ENCODE measurements at places on chromosomes 5 and 9.
A peak's percentile ranks its signal among the peaks of the same experiment; 100 is the strongest.

- DNase-seq, result no peak
Measured at GRCh38 chr5:58851153-58851552, 268.3 kb downstream of the RAB3C start.

DNA sequence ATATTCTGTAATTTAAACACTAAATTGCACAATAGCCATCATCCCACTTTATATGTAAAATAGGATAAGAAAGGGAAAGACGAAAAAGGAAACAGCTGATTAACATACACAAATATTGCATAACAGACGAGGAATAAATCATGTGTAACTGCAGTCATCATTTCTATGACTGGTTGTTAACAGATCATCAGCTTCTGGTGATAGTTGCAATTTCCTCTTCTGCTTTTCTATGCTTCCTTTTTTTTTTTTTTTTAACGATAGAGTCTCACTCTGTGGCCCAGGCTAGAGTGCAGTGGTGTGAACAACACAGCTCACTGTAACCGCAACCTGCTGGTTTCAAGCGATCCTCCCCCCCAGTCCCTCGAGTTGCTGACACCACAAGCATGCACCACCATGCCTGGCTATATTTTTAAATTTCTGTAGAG is 22.5 kb upstream of the JAKMIP2 start:
- DNase-seq, result no peak

DNA sequence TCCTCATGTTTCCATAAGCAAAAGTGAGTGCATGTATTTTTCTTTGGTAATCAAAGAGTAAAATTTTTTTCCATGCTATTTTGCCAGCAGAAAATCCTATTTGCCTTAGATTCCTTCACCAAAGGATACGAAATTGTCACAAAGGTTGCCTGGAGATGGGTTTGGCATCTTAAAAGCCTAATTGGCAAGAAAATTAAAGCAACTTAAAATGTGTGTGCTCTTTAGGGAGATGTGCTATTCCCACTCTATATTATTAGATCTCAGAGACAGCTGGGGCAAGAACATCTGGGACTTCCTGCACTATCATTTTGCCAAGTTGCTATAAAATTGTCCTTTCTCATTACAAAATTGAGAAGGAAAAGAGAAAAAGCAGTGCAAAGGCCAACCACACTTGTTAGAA is 146.1 kb downstream of the PLCXD3 start:
- DNase-seq, result no peak

DNA sequence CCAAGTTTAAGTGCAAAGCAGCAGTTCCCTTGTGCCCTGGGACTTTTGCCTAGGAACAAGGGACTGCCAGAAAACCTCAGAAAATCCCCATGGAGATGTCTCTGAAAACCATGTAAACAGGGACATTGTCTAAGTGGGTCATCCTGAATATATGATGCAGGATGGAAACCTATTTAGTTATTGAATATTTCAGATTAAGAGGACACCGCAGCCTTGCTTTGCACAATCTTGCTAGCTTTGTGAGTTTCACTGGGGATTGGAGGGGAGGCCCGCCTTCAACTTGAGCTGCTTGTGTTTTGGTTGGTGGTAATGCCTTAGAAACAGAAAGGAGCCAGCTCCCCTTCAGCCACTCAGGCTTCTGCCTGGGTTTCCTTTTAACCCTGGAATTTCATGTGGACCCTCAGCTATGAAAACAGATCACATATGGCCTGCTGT is 112.8 kb downstream of the C9orf152 start:
- DNase-seq, result no peak

GRCh38 chr5:176185133-176185733 is 53.0 kb upstream of the SIMC1 start:
- DNase-seq, result no peak

GRCh38 chr5:94705427-94705826 is 87.0 kb downstream of the SLF1 start:
- no peak for DNase-seq

GRCh38 chr5:2751592-2752021 is at the start of gene IRX2:
Gene IRX2 (minus strand): TSS chr5:2751677. CDS start chr5:2751413, 264 bp downstream.
- DNase-seq, result peak; percentile 92

DNA sequence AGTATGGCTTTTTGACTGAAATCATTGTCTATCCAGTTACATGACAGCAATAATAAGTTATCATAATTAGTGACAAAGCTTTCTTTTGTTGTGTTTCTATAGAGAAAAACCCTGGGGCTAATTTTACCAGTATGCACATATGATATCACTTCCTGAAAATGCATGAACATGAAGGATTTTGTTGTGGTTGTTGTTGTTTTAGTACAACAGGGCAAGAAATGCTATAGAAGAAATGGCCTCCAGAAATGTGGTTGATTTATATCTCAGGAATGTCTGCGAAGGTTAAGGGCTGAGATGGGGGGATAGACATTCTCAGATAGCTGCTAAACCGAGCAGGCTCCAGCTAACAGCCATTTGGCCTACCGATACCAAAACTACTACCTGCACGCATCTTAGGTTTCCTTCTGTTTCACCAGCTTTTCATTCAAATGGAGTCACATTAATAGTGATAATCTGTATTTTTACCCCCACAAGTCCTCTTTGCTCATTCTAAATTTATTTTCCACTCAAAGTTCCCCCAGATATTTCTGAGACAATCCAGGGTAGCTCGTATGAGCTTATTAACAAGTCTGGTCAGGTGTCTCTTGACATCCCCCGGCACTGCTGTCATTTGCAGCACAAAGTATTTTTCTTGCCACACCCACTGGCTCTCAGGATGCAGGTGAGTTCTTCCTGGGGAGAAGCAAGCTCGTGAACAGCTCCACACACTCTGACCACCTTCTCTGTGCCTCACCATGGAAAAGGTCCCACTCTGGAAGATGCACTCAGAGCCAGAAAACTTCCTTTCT is 232.4 kb upstream of the GAS1 start:
- DNase-seq, result no peak

DNA sequence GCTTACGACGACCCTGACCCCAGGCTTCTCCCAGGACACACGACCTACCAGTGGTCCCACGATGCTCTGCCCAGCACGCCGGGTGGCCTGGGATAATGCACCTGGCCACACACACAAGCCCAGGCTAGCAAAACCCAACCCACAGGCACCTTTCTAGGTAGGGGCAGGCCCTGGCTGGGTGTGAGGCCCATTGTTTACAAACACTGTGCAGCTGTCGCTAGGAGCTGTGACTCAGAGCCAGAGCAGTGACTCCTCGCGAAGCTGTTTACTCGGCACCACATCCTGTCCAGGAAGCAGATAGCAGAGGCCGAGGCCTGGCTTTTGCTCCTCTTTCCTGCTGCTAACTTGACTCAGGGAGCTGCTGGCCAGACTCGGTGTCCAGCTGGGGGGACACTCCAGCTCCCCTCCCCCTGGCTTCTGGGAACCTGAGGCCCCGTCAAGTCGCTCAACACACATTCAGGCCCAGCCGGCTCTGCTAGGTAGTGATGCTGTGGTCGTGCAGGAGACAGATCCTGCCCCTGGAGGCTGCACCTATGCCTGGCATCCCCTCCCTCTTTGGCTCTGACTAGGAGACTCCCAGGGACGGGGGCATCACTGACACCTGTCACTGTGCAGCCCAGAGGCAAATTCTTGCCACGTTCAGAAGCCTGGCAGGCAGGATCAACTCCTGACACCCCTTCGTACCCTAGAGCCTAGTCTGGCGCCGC is 12.8 kb upstream of the RALGDS start:
- DNase-seq, result peak; percentile 82

GRCh38 chr5:178818094-178818493 is 41.7 kb upstream of the ZNF354B start:
- DNase-seq, result no peak

DNA sequence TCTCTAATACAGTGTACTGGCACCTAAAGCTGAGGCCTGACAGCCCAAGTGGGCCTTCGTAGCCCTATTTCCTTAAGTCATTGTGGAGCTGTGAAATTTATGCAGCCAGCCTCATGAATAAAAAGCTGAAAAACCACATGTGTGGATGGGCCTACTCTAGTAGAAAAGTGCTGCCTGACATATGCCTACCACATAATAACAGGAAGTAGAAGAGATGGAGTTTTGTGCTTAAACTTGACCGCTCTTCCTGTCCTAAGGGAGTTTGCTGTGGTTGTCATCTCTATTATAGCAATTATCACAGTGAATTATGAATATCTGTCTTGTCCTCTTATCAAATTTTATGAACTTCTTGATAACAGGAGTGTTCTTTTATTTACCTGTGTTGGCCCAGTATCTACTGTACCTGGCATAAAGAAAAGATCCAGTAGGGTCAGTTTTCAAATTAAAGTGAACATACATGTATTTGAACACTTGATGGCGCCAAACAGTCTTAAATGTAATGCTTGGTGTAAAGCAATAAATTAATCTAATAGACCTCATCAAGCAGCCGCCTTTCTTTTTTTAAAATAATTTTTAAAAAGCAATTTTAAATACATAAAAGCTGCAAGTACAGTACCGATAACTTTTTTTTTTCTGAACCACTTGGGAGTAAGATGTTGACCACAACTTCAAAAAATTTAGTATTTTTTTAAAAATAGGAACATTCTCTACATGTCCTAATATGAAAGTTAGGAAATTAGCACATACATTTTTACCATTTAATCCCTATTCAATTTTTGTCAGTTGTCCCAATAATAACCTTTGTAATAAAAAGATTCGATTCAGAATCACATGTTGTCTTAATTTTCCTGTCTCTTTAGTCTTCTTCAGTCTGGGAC is 51.0 kb downstream of the FKTN start:
- DNase-seq, result peak; percentile 41

Data from NCI-H1092 (cell line).